Astrocyte of the spinal cord (primary cell): ENCODE measurements at places on chromosomes 6 and 20.
A peak's percentile ranks its signal among the peaks of the same experiment; 100 is the strongest.

GRCh38 chr6:50608421-50608820 is 104.9 kb upstream of the TFAP2D start:
- no peak for DNase-seq

DNA sequence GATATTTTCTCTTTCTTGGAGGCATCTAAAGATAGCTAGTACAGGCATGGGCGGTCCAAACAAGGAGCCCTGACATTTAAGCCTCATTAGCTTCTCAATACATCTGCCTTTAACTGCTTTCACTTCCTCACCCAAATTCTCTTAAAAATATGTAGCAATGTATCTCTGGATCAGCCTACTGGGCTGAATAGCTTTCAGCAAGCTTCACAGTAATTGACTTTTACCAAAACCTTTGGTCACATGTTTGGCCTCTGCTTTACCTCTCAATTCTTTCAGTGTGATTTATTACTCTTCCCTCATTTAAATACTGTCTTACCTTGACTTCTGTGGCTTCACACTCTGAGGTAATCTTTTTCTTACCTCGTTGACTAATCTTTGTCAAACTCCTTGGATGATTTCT is 1618.1 kb downstream of the GRIK2 start:
- DNase-seq: no peak

GRCh38 chr20:53852014-53852413 is 218.4 kb downstream of the BCAS1 start:
- no peak for DNase-seq

GRCh38 chr20:50023116-50023805 is 40.5 kb downstream of the SNAI1 start:
- no peak for DNase-seq

GRCh38 chr20:38049800-38050199 is 16.3 kb downstream of the RPRD1B start:
- DNase-seq: peak; percentile 76

DNA sequence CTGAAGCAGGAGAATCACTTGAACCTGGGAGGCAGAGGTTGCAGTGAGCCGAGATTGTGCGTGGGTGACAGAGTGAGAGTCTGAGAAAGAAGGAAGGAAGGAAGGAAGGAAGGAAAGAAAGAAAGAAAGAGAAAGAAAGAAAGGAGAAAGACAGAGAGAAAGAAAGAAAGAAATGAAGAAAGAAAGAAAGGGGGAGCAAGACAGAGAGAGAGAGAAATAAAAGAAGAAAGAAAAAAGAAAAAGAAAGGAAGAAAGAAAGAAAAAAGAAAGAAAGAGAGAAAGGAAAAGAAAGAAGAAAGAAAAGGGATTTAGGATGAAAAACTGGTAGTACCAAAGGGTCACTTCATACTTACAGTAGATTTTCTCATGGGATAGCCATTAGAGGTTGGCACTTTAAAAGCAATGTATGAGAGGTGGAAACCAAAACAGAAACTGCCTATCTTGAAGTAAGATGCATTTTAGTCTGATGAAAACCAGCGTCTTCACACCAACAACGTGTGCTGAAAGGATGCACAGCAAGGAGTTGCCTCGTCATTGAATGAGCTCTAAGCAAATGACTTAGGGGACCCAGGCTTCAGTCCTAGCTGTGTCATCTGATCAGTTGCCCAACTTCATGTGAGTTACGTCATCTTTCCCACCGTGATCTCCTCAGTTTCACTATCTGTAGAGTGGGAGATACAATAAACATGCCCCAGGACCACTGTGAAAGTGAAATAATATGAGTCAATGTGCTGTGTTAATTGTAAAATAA is 133.9 kb upstream of the NEDD9 start:
- DNase-seq: no peak

DNA sequence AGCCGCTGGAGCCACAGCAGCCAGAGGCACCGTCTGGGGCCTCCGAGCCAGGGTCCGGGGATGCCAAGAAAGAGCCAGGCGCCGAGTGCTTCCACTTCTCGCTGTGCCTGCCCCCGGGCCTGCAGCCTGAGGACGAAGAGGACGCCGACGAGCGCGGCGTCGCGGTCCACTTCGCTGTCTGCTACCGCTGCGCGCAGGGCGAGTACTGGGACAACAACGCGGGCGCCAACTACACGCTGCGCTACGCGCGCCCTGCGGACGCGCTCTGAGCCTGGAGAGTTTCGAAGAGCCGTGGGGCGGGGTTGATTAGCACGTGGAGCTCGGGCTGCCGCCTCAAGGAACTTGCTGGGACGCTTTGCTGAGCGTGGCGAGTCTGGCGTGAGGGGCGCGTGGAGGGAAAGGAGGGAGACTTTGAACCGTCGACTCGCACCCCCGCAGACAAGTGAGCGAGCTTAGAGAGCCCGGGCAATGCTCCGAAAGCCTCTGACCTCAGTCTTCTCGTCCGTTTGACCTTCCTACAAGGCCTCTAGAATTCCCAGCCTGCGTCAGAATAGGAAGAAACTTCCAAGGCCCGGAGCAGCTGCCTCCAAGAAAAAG is 1.3 kb downstream of the PPP1R3G start:
- no peak for DNase-seq

- no peak for DNase-seq
Measured at GRCh38 chr20:50014570-50015562, 32.1 kb downstream of the SNAI1 start.

DNA sequence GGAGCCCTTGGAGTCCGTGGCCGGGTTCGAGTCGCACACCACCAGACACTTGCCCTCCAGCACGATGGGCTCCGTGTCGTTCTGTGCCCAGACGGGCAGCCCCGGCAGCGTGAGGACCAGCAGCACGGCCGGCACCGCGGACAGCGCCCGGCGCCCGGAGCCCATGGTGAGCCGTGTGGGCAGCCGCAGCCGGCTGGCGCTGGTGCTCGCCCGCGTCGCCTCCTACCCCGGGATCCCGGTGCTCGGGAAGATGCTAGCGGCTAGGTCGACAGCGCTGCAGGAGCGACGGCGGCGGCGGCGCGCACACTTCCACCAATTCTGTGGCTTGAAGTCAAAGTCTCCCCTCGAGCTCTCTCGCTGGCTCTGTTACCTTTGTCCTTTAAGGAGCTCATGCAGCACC is 1.3 kb downstream of the CBLN4 start:
- DNase-seq: no peak

GRCh38 chr6:30769088-30769852 is 24.9 kb upstream of the IER3 start:
- DNase-seq: peak; percentile 95

GRCh38 chr20:38447251-38447661 is 12.1 kb upstream of the SNHG17 start:
- no peak for DNase-seq

DNA sequence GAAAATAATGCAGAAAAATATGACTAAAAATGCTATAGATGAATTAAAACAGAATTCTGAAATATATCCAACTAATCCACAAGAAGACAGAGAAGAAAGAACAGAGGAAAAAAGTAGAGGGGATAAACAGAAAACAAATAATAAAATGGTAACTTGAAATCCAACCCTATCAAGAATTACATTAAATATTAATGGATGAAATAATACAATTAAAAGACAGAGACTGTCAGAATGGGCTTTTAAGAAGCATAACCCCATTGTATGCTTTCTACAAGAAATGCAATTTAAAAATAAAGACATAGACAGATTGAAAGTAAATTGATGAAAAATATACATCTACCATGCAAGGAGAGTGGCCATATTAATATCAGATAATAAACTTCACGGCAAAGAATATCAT is 15.4 kb downstream of the NHLRC1 start:
- no peak for DNase-seq

DNA sequence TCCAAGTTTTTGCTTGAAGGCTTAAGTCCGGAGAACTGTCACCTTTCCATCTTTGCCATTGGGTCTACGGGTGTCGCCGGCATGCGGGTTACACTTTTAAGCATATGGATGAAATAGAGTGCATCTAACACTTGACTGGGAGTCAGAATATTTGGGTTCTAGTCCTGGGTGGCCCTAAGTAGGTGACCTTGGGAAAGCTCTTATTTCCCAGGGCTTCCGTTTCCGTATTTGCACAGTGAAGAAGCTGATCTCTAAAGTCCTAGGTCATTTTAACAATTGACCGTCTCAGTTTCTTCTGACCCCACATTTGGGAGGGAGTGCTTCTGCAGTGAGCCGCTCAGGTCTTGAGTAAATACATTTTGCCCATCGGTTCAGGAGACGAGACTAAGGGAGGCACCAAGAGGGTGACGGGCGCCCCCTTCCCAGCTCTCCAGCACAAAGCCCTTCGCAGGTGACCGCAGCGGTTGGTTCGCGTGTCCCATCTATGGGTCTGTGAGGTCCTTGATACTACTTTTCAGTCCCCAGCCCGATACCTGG is 651 bp upstream of the BLTP3A start:
- peak; percentile 25 for DNase-seq

GRCh38 chr6:155196911-155197310 is 66.9 kb upstream of the CLDN20 start:
- DNase-seq: no peak

GRCh38 chr6:49342410-49342809 is 120.6 kb downstream of the MMUT start:
- DNase-seq: no peak

DNA sequence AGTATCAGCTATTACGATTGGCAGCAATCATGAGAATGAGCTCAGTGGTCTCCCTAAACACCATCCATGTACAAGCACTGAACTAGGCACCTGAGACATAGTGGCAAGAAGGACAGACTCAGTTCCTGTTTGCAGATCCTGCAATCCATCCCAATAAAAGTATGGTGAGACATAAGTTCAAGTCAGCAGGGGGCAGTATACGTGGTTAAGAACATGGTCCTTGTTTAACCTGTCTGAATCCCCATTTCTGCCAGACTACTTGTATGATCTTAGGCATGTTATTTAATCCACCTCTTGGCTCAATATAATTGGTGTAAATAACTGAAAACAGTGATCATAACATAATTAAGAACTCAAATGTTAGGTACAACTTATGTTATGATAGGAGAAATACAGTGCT is 33.2 kb upstream of the PNISR start:
- peak; percentile 15 for DNase-seq

DNA sequence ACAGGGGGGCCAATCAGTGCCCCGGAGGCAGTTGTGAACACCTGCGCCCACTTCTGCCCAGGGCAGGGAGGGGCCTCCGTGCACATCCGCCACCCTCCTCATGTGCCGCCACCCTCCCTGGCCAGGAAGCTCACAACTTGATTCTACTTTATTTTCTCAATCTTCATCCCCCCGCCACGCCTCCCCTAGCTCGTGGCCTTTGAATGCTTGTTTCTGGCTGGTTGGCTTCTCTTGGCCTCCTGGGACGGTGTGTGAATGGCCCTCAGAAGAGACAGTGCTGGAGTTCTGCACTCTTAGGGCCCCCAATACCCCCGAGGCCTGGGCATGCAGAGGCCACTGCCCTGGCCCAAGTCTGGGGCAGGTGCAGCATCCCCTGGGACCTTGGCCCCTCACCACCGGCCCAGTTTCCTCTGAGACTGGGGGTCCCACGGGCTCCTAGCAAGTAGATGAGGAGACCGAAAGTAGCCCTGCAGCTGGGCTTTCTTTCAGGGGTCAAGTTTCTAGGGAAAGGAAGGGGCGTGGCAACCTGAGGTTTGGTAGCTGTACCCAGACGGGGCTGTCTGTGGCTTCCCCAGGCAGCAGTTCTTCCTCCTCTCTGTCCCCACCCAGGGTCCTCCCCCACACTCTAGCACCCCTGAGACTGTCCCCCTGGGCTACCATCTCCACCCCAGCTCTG is 1.3 kb downstream of the RGS19 start:
- no peak for DNase-seq

DNA sequence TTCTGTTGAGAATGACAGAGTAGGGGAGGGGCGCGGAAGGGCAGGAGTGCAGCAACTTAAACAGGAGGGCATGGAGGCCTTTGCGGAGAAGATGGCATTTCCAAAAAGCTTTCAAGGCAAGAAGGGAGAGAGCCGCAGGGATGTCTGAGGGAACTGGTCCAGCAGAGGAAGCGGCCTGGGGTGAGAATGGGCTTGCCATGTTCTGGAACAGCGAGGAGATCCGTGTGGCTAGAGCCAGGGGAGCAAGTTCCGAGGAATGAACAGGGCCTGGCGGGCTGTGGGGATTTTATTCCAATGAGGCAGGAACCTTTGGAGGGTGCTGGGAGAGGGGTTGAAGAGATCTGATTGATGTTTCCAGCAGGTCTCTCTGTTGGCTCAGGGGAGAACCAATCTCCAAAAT is 86.1 kb downstream of the PREX1 start:
- DNase-seq: no peak

DNA sequence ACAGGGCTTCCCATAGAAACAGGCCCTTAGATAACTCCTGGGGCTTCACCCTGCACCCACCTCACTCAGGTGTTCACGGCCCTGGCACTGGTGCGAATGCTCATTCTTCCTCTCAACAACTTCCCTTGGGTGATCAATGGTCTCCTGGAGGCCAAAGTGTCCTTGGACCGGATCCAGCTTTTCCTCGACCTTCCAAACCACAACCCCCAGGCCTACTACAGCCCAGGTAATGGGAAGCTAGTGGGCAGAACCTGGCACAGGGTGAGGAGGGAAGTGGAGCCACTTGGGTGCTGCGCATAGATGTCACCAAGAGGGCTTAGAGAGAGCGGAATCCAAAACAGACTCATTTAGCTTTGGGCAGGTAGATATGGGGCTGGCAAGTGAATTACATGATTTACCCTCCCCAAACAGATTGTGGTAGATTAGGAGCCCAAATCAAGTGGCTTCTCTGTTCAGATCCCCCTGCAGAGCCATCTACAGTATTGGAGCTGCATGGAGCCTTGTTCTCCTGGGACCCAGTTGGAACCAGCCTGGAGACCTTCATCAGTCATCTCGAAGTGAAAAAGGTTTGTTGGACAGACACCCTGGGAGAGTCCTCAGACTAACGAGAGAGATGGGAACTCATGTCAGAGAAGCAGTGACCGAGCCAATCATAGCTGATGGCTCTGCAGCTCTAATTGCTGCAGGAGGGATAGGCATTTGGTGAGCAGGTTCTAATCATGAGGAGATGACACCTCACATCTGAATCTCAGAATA is 8.5 kb downstream of the ABCC10 start:
- no peak for DNase-seq

DNA sequence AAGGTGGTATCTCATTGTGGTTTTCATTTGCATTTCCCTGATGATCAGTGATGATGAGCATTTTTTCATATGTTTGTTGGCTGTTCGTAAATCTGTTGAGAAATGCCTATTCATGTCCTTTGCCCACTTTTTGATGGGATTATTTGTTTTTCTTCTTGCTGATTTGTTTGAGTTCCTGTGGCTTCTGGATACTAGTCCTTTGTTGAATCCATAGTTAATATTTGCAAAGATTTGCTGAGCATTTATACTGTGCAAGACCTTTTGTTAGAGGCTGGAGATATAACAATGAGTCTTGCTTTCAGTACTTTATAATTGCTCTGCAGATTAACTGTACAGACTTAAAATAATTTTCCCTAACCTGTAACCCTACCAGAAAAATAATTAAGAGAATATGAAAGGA is 35.6 kb downstream of the PDE7B start:
- DNase-seq: no peak
